ENCODE measurements at places on chromosomes 5 and 9. TPM values are rescaled to one million over a fixed set of nuclear protein-coding genes. Genes with fewer than 3 reads are reported as not detected.

Gene GFI1B
- not detected for polyA plus RNA-seq

Gene SPINK4
- not detected for polyA plus RNA-seq

Gene UBE2QL1
- not detected for polyA plus RNA-seq

Gene REEP2
- 0.35 TPM for polyA plus RNA-seq

Gene SEMA4D
- 0.43 TPM for polyA plus RNA-seq

Gene SV2C
- polyA plus RNA-seq, result 0.02 TPM

Gene IGIP
- 1.3 TPM for polyA plus RNA-seq

Gene TERT
- polyA plus RNA-seq, result not detected

Gene ENG
- 0.86 TPM for polyA plus RNA-seq

DNA sequence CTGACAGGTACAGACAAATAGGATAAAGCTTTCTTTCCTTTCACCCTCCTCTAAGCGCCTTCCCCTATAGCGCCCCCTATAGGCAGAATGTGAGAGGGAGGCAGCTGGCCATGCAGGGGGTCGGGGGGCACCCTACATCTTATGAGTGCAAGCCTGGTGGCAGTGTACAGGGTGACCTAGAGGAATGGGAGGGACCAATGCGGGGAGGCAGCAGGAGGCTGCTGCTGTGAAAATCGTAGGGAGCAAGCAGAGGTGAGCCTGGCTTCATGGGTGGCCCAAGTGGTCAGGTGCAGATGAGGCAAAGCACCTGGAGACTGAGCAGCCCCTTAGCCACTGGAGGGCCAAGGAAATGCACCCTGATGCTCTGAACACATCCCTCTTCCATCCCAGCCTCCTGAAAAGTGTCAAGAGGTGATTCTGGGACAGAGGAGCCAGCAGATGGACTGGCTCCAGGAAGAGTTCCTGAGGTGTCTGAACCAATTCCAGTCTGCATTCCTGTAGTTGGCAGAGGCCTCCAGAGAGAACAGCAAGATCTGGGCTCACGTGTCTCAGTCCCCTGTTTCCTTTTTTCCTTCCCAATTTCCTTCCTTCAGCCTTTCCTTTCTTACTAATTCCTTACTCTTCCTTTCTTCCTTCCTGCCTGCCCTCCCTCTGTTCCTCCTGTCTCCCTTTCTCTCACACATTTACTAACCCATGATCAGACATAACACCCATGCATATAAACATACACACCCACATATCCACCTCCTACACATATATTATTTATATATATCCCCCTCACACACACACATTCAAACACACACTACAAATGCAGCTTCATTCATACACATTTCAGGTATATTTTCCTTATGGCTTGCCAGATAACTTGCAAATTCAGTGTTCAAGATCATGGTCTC, 32.8 kb upstream of the GALNT10 start:
- no peak for DNase-seq

DNA sequence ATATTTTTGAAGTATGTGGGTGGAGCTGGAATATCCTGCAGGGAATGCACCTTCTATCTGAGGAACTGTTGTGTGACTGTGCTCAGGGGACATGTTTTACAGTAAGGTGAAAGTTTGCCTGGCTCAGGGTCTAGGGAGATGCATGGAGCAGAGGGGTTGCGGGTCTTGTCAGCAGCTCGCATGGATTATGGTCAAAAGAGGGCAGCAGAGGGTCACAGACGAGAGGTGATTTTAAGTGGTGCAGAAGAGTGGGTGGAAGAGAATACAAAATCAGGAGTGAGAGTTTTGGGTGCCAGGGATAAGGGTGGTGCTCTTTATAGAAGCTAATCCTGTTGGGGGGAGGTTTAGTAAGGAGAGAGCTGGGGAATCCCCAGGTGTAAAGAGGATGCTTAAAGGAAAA, 53.5 kb upstream of the GRIN3A start:
- DNase-seq, result no peak

GRCh38 chr5:135566422-135567400, 12.1 kb downstream of the CXCL14 start:
- no peak for DNase-seq

DNA sequence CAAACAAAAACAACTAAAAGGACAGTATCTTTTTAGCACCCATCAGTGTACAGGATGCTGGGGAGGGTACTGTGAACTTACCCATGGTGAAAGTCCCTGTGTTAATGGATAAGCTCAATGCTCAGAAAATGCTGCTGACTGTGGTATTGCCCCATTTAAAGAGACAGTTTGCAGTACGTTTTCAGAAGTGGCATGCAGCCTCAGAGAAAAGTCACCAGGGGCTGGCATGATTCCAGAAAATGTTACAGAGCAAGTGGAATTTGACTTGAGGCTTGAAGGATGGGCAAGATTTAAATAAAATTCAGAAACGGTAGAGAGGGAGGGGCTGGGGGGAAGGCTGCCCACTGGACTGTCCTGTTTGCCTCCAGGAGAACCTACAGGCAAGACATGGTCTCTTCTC, 7.2 kb downstream of the S1PR3 start:
- DNase-seq, result no peak

GRCh38 chr5:15620501-15620900, 120.5 kb downstream of the FBXL7 start:
- DNase-seq, result no peak

GRCh38 chr9:126587187-126588185, 26.2 kb upstream of the LMX1B start:
- DNase-seq, result no peak

DNA sequence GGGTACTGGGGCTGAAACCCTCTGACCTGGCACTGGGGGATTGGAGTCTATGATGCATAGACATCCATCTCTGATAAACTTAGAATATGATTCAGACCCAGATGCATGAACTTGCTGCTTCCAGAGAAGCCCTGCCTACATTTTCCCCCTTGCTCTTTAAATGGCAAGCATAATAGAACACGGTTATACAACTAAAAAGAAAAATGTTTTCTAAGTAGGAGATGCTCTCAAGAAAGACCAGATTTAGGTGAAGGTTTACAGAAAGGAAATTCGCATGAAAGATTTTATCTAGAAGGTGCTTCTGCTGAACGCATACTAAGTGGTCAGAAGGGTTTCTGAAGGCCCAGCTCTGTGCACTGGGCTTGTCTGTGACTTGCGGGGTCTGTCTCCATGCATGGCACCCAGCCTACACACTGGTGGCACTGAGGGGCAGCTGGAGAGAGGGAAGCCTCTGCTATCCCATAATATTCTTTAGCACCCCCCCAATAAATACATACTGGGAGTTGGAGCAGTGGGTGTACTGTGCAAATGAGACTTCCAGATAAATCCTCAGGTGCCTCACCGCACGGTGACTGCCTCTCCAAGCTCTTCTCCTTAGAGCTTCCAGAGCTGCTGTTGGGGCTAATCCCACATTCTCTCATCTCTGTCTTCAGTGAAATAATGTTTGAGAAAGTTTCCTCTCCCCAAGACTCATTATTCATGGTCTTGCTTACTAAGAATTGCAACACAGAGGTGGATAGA, 114.6 kb downstream of the FSTL4 start:
- DNase-seq, result no peak

GRCh38 chr5:139760066-139761056, 35.2 kb upstream of the PSD2 start:
- no peak for DNase-seq

GRCh38 chr5:150665044-150665443, 4.0 kb downstream of the MYOZ3 start:
- DNase-seq, result no peak

GRCh38 chr9:37066139-37066725, 32.2 kb upstream of the PAX5 start:
- DNase-seq, result no peak

DNA sequence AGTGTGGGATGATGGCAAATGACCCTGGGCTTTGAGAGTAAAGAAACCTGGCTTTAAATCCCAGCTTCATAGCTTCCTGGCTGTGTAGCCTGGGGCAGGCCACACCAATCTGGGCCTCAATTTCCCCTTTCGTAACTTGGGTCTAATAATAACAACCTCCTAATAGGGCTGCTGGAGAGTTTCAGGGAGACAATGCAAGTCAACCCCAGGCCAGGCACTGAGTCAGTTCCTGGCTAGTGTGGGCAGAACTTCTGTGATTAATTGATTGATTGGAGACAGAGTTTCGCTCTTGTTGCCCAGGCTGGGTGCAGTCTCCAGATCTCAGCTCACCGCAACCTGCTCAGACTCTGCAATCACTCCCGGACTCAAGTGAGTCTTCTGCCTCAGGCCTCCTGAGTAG, 3.3 kb upstream of the SH2D3C start:
- DNase-seq, result no peak

DNA sequence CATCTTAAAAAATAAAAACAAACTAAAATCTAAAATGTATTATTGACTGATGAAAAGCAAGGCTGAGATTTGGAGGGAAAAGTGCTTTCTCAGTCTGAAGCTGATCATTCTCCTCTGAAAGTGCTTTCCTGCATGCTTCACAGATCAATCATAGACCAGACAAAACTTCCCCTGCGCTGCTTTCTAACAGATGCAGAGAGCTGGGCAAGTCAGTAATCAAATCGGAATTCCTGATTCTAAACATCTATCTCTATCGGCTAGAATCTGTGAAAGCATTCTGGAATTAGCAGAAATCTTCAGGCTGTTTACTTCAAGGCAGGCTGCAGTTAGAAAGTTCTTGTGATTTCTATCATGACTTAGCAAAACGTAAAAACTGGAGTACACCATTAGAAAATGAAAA, 15.6 kb upstream of the FAM81B start:
- no peak for DNase-seq

DNA sequence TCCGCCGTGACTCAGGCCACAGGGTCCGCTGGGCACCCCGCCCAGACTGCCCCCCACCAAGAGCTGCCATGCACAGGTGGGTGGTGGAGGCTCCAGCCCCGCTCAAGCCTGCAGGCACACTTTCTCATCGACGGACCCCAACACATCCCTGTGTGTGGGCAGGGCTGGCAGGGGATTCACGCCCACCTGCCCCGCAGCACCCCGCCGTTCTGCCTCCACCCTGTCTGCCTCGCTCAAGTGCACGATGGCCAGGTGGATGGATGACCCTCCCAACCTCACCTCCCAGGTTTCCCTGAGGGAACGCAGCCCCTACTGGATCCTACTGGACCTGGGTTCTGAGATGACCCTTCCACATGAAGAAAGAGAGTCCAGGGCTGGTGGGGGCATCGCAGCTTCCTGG, 26.1 kb upstream of the FCN1 start:
- DNase-seq, result no peak

DNA sequence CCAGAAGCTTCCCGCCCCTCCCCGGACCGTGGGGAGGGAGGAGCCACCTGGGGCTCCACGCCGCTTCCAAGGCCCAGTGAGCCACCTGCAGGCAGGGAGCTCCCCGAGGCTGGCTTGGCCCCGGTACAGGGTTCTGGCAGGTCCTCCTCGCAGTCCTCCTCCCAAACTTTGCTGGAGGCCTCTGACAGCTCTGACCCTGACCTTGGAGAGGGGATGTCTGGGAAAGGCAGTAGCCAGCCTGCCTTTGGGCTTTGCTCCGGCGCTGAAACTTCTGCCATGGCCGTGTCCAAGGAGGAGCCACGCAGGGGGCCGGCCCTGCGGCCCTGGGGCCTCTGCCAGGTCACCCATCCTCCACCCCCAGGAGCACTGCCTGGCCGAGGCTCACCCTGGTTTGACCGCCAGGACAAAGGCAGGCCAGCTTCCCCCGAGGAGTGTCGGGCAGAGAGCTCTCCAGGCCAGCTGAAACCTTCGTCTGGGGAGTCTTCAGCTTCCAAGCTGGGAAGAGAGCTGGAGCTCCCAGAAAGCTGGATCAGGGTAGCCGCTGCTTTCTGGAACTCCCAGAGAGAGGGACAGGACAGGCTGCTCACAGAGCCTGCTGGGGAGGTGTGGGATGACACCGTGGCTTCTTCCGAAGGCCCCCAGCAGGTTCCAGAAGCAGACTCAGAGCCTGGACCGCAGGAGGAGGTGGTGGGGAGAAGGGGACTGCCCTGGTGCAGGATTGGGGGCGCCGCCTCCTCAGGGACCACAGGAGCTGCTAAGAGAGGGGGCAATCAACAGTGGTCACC, 9.0 kb upstream of the QSOX2 start:
- DNase-seq, result no peak

GRCh38 chr5:78755822-78756429, 107.4 kb upstream of the LHFPL2 start:
- no peak for DNase-seq

GRCh38 chr5:148209151-148209770, 6.4 kb downstream of the SPINK6 start:
- no peak for DNase-seq

DNA sequence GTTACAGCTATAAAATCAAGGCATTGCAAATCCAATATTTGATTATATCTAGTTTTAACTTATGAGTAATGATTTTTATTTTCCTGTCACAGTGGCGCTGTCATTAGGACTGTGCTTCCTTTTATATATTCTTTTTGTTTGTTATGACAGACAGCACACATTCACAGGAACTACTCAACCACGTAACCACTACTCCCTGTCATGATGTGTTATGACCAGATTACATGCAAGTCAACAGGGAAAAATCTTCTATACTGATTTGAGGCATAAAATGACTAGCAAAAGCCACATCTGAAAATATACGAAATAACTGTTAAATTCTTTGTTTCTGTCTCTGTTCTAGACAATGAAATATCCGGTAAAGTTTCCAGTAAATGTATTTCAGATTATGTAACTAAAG, 25.4 kb downstream of the SREK1 start:
- no peak for DNase-seq
